Activated naive CD4-positive, alpha-beta T cell (primary cell): ENCODE measurements at places on chromosomes 12 and 14.

DNA sequence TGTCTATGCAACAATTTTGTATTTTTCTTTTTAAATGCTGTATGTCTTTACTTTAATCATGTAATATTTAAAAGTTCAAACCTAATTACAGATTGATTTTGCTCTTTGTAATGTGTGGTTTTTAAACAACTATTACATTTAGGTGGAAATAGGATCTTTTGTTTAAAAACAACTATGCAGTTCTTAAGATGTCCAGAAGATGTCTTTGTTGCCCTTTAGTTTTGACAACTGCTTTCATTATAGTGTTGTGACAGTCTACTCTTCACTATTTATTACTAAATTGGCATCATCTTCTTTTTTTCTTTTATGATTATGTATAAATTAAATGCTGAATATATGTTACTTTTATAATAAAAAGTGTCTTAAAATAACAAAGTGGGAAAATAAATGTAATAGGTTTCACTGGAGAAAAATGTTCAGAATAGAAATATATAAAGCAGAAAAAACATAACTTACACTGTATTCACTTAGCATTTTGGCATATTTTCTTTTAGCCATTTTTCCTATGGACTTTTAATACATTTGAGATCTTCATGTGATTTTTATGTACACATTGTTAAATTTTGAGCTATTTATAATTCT, 27.1 kb upstream of the PCNX4 start:
- no peak for DNase-seq

- no peak for DNase-seq
Measured at GRCh38 chr12:85725991-85726390, 110.2 kb downstream of the RASSF9 start.

GRCh38 chr12:24084800-24085199, 135.3 kb upstream of the SOX5 start:
- no peak for DNase-seq

- no peak for DNase-seq
Measured at GRCh38 chr12:131061041-131061806, 107.5 kb downstream of the ADGRD1 start.

- no peak for DNase-seq
Measured at GRCh38 chr12:31923063-31923412, 36.2 kb upstream of the RESF1 start.

DNA sequence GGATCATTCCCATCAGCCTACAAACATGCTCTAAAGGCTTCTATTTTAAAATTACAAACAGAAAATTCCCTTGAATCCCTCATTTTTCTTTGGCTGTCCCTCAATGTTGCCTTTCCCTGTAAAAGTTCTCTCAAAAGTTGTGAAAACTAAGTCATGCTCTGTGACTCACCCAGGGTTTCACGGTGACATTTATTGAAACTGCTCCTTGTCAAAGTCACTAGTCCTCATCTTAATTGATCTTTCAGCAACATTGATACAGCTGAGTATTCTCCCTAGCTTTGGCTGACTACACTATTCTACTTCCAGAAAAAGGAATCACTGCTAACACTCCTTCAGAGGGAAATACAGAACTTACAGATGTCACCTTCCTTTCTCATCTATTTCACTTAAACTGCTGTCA, 65.7 kb downstream of the ASCL4 start:
- DNase-seq: no peak

DNA sequence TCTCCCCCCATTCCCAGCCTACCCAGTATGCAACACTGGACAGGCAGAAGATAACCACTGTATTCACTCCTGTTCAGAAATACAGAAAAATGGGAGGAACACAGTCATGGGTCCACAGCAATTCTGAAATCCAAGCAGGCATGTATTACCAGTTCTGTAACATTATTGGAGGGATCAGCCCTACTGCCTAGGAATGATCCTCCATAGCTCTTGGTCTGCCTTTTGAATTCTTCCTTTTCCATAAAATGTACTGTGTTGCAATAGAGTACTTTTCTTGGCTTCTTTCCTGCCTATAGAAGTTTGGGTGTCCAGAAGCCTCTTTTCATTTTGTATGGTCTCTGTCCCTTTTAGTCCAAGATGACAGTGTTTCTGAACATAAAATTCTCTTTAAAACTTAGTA, 46.5 kb downstream of the SPATS2 start:
- no peak for DNase-seq

DNA sequence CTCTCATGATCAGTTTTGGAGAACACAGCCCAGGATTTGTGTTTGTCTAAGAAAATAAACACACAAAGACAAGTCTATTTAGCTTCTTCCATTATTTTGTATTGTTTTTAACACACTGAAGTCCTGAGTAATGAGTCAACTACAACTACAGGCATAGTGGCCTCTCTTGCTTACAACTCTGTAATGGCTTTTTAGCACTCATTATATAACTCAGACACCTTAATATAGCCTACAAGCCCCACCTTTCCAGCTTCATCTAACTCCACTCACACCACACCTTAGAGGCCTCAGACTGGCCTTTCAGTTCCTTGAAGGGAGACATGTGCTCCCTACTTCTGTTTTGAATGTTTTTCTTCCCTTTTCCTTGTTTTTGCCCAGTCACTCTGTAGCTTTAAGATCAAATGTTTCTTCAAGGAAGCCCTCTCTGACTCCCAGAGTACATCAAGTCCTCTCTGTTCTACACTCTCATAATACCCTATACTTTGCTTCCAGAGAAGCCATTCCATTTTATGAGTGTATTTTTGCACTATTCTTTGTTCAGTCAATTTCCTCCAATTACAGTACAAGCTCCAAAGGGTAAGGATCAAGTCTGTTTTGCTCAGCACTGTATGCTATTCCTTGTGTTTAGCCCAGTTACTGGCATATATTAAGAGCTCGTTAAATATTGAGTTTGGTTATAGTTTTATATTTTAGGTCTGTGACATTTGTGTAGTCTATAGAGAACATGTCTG, 233.6 kb upstream of the ARHGAP5 start:
- no peak for DNase-seq

GRCh38 chr12:31119192-31119802, 45.6 kb downstream of the DDX11 start:
- no peak for DNase-seq

- no peak for DNase-seq
Measured at GRCh38 chr12:64724201-64724745, 34.9 kb downstream of the GNS start.

DNA sequence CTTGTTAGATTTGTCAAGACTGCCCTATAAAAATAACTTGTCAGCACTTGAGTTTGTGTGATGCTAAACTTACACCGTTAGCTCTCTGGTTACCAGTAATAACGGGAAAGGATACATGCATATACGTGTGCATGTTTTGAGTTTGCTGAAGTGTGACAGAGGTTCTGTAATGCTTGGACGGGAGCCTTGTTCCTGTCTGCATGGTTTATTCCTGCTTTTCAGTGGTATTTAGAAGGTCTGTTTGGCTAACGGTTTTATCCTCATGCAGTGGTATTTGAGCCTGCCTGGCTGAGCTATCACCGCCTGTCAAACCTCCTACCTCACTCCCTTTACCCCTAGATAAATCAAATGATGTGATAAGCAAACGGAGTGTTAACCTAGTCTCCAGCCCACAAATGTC, 305.6 kb downstream of the GALC start:
- no peak for DNase-seq

DNA sequence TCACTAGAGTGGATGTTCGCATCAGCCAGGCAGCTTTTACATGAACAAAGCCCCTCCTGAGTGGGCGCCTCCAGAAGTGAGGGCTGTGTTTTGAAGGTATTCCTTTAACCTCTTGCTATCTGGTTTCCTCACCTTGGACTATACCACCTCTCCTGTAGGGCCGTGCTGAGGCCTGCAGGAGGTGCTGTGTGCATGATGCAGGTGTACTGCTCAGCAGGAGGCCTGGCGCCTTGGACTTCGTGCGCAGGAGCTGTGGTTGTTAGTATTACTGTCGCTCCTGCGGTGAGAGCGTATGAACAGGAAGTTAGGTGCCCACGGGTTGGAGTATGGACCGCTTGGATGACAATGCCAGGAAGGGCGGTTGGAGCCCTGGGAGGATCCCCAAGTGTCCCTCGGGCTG, 130.7 kb downstream of the TSPAN9 start:
- no peak for DNase-seq

GRCh38 chr12:92732216-92732615, 29.4 kb downstream of the PLEKHG7 start:
- DNase-seq: no peak

DNA sequence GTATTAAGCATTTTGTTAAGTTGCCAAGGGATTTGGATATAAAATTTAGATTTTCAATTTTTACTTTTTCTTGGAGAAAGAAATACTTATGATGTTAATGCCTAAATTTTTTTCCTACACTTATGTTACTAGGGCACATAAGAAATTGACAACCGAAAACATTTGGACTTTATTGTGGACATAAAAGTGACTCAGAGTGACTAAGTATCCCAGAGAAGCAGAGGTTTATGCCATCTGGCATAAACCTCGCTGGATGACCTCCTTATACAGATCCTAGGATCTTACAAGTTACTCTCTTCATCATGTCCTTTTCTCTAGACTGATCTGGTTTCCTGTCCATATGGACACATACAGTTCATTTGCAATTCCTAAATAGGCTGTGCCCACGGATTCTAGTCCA, 89.8 kb downstream of the RERG start:
- no peak for DNase-seq

- DNase-seq: no peak
Measured at GRCh38 chr12:69008520-69008919, 75.5 kb upstream of the CPM start.

DNA sequence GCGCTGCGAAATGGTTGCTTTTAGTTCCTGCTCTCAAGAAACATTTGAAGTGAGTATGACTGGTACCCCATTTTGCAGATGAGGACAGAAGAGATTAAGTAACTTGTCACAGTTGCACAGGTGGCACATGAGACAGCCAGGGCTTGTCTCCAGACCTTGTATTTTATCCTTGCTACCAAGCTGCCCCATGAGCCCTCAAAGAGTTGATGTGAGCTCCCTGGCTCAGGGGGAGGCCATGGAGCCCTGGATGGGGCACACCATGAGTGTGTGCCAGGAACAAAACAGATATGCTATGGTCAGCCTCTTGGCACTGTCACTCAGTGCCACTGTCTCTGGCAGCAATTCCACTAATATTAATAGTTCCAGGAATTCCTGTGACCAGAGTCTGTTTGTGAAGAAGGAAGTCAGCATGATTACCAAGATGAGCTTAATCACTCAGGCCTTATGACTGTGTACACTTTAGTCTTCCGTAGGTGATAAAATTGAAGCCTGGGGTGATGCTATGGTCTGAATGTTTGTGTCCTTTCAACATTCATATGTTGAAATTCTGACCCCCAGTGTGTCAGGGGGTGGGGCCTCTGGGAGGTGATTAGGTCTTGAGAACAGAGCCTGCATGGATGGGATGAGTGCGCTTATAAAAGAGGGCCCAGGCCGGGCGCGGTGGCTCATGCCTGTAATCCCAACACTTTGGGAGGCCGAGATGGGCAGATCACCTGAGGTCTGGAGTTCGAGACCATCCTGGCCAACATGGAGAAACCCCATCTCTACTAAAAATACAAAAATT, 806.8 kb downstream of the AACS start:
- no peak for DNase-seq

DNA sequence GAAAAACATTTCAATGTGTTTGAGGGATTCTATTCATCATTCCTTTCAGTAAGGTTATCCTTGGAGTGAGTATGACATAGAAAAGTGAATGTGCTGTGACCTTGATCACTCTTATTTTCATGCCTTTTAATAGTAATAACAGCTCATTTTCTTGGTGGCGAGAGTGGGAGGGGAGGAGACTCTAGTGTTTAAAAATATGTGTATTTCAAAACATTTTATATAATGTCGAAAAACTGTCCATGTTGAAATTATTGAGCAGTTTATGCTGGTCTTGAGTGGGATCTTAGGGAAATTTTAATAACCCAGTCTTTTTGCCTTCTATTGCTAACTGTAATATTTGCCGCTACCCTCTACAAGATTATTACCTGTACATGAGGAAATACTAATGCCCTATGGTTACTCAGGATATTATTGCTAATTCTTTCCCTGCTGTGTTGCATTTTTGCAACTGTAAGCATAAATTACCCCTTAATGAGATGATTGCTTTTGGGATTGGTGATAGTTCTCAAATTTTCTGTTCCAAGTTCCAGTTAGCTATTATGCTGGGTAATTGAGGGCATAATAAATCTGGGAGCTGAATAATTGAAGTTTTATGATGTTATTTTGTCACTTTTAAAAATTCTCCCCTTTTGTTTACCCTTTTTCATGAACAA, 21.9 kb downstream of the ATF7IP start:
- DNase-seq: no peak

- DNase-seq: no peak
Measured at GRCh38 chr12:92533280-92533890, 169.4 kb upstream of the PLEKHG7 start.

DNA sequence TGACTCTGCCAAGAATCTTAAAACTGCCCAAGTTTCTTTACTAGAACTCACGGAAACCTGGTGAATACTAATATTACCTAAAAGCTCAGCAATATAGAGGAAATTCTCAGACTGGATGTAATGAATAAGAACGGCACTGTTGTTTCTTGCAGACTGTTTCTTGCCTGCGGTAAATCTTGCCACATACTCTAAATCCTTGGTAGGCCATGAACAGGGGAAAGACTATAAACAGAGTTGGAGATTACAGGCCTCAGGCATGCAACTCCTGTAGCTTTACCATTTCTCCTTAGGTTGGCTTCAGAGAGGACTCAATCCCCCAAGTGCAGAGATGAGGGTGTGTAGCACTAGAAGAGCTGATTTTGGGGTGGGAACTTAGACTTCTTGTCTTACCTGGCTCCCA, 1.1 kb downstream of the ALDH6A1 start:
- DNase-seq: no peak

DNA sequence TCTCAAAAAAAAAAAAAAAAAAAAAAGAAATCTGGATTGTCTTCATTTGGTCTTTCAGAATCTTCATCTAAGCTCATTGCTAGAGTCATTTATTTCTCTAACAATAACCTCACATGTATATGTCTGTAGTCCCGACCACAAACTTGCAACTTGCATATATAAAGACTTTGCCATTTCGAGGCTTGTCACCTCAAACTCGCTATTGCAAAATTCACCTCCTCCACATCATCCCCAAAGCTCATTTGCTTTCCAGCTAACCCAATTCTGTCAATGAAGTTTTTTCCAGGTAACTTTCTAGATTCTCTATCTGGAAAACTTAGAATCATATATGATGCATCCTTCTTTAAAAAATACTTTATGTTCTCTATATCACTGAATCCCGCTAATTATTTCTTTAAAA, 393.2 kb upstream of the ATXN7L3B start:
- DNase-seq: no peak

- DNase-seq: no peak
Measured at GRCh38 chr12:129203456-129203855, 350.2 kb downstream of the GLT1D1 start.
